ENCODE measurements at places on chromosomes 7 and 10.
A peak's percentile ranks its signal among the peaks of the same experiment; 100 is the strongest.

DNA sequence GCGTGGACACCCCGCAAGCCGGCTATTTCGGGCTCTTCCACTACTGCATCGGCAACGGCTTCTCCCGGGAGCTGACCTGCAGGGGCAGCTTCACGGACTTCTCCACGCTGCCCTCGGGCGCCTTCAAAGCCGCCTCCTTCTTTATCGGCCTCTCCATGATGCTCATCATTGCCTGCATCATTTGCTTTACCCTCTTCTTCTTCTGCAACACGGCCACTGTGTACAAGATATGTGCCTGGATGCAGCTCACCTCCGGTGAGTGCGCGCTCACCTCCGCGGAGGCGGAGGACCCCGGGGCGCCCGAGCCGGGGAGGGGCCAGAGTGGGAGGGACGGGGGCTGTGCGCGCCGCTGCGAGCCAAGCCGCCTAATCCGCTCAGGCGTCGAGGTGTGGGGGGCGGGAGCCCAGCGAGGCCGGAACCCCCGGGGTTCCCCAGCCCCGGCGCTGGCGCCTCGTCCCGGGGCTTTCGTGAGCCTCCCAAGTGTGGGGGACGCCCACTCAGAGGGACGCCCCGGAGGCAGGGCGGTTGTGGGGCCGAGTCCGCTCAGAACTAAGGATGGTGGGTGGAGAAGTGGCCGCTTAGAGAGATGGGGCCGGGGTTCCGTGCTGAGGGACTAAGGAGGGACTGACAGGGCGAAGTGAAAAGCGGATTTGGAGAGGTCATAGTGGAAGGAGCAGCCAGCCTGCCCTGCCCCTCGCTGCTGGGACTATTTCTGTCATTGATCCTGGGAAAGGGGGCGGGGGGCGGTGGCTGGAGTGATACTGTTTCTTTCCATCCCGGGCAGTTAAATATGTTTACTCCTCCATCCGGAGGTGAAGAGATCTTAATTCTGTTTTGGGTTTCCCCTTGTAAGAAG is 795 bp downstream of the LHFPL3 start:
- H3K4me1 ChIP-seq: peaks cover 10% of the 10 kb centered on the region
- peak overlapping the region; percentile 77 for H3K4me3 ChIP-seq
- peak; percentile 5 for DNase-seq
- no peak overlapping the region for H3K27ac ChIP-seq
- peaks cover 91% of the 10 kb centered on the region for H3K27me3 ChIP-seq

- H3K4me3 ChIP-seq: no peak overlapping the region
- no peaks in the 10 kb centered on the region for H3K27me3 ChIP-seq
- H3K4me1 ChIP-seq: peaks cover 5% of the 10 kb centered on the region
- DNase-seq: peak; percentile 53
- peak overlapping the region; percentile 71 for H3K27ac ChIP-seq
- peaks cover 2% of the 10 kb centered on the region for H3K36me3 ChIP-seq
Observed at GRCh38 chr7:47088329-47089067, 493.4 kb downstream of the TNS3 start.

- DNase-seq: no peak
- peak overlapping the region; percentile 95 for H3K4me3 ChIP-seq
- no peaks in the 10 kb centered on the region for H3K27me3 ChIP-seq
- H3K27ac ChIP-seq: no peak overlapping the region
Observed at GRCh38 chr10:59904426-59905065, 1.8 kb downstream of the CCDC6 start.

- no peaks in the 10 kb centered on the region for H3K36me3 ChIP-seq
- peaks cover 4% of the 10 kb centered on the region for H3K4me1 ChIP-seq
- DNase-seq: no peak
- no peak overlapping the region for H3K27ac ChIP-seq
- no peaks in the 10 kb centered on the region for H3K27me3 ChIP-seq
- no peak overlapping the region for H3K4me3 ChIP-seq
Observed at GRCh38 chr7:136053689-136054485, 76.7 kb upstream of the MTPN start.

DNA sequence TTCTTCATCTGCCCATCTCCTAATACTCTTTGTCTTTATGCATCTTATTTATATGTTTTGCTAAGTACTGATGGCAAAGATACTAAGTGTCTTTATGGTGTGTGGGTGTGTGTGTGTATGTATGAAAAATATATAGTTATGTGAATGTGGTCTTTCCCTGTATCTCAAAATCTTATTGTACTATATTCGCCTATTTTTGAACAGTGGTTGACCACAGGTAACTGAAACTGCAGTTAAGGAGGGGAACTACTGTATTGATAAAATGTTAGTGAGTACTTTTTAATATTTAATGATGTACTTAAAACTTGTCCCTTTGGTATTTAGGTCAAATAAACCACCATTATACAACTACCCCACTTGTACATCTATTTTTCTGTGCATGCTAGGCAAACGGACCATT is 85.9 kb downstream of the ADD3 start:
- no peak overlapping the region for H3K27ac ChIP-seq
- peaks cover 2% of the 10 kb centered on the region for H3K36me3 ChIP-seq
- H3K4me1 ChIP-seq: no peaks in the 10 kb centered on the region

DNA sequence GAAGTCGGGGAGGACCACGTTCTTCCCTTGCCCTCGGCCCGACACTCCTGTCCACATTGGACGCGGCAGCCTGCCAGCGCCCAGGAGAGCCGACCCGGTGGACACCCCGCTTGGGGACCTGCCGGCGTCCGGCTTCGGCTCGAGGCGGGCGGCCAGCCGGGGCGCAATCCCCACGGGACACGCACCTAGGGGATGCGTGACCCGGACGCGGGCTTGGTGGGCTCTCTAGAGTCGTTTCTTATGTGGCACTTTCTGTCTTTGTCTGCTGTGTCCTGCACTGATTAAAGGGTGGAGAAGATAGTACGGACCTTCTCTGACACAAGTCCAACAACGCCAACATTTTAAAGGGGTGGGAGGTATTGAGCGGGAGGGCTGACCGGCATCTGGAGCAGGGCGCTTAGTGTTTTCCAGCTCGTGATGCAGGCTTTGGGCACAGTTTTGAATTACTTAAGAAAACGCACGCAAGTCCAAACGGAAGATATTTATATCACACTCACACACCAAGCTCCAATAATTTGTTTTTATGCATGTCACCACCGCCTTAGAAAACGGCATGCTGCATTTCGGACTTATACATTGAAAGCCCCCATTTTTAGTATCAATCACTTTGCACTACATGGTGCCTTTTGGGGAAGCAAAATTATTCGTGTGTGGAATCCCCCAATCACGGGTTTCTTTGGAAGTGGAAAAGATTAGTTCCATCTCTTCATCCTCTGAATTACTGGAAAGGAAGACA is 3.9 kb upstream of the SPAG6 start:
- peaks cover under 1% of the 10 kb centered on the region for H3K36me3 ChIP-seq
- H3K27me3 ChIP-seq: peaks cover 95% of the 10 kb centered on the region
- no peak for DNase-seq
- H3K4me1 ChIP-seq: peaks cover 27% of the 10 kb centered on the region
- no peak overlapping the region for H3K27ac ChIP-seq
